NCI-H146 (cell line): ENCODE measurements at places on chromosomes 11 and 22.

GRCh38 chr11:78978831-78979230 is 404.2 kb upstream of the NARS2 start:
- DNase-seq, result no peak

DNA sequence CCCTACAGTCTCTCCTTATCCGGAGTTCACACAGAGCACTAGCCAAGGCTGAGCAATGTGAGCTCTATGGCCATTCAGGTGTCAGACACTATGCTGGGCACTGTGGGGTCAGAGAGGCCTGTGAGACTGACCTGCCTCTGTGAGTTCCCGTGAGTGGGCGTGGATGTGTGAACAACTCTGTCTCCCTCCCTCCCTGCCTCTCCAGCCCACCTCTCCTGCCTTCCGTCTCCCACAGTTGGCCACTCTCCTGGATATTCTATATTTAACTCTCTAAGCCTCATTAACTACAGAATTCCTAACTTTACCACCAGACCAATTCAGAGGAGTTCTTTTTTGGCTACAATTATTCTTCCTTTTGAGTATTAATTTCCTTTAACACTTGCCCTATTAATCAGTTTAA is 191.6 kb upstream of the NCAM1 start:
- no peak for DNase-seq

GRCh38 chr22:31637891-31638618 is 24.0 kb downstream of the PISD start:
- no peak for DNase-seq

GRCh38 chr11:118872403-118872821 is 11.3 kb upstream of the CXCR5 start:
- no peak for DNase-seq

GRCh38 chr11:45354976-45355705 is 69.0 kb upstream of the SYT13 start:
- peak; percentile 65 for DNase-seq

DNA sequence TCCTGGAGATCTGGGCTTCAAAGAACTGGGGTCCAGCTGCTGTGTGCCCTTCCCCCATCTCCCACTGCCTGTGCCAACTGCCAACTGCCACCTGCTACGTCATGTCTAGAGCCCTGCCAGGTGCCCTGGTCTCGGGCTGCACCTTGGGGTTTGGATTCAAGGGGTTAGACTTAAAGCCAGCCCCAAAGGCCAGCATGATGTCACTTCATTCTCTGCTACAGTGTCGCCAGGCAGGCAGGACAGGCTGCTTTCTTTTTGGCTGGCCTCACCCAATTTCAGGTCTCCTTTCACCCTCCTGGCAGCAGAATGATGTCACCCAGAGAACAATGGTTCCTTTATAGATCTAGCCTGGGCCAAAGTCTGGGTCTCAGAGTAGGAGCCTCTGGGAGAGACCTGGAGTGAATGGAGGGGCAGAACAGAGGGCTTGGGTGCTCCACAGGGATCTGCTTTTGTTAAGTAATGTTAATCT is 79.5 kb upstream of the CRYBB3 start:
- DNase-seq, result no peak

DNA sequence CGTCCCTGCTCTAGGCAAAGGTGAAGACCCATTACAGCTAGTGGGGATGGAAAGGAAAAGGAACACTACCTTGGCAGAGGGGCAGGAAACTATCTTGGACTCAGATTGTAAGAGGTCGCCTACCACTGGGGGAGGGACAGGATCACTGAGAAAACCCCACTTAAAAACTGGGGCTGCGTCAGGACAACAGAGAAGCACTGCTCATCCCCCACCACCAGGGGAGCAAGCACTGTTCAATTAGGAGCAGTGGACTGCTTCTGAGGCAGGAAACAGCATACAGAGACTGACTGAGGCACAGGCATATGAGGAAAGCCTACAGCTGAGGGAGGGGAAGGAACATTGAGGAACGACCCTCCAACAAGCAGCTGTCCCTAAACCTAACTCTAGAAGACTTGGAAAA is 20.8 kb upstream of the DLAT start:
- no peak for DNase-seq

GRCh38 chr11:120197251-120197891 is 13.5 kb upstream of the OAF start:
- no peak for DNase-seq

- no peak for DNase-seq
These were observed 6.1 kb downstream of the UCP3 start for GRCh38 chr11:74002832-74003231.

GRCh38 chr11:22624742-22625447 is 728 bp downstream of the FANCF start:
- DNase-seq, result peak; percentile 82

GRCh38 chr11:69312453-69313404 is 18.8 kb downstream of the MYEOV start:
- no peak for DNase-seq

- DNase-seq, result peak; percentile 92
These were observed 10.4 kb downstream of the NHERF4 start for GRCh38 chr11:119195680-119196079.

GRCh38 chr11:47308050-47308823 is 38.3 kb downstream of the MADD start:
- no peak for DNase-seq

DNA sequence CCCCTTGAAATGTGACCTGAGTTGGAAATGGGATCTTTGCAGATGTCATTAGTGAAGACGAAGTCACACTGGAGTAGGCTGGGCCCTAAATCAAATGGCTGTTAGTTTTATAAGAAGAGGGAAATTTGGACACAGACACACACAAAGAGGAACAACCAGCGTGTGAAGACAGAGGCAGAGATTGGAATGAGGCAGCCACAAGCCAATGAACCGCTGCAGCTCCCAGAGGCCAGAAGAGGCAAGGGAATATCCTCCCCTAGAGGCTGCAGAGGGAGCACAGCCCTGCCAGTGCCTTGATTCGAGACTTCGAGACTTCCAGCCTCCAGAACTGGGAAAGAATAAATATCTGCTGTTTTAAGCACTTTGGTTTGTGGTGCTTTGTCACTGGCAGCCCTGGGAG is 484.5 kb downstream of the MN1 start:
- DNase-seq, result no peak

DNA sequence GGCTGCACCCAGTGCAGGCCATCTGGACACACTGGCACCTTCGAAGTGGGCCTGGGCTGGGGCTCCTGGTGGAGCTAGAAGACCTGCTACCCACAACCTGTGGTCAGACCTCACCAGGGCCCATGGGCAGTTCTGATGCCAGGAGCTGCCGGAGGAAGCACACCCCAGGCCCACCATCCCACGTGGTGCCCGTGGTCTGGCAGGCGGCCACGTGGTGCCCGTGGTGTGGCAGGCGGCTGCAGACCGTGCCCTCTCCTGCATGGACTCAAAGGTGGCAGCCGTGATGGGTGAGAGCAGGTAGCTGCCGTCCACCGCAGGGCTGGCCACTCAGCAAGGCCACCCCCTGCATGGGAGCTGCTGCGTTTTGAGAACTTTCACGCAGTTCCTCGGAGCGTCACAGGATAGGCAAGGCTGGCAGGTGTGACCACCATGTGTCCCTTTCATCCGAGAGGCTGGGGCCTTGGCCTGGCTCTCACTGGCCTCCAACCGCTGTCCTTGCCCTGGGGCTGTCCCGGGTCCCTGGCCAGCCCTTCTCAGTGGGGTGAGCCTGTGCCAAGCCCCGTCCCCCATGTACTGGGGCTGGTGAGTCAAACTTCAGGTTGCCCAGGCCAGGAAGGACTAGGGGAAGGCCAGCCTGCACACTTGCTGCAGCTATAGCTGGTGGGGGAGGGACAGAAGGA is 3.9 kb upstream of the IL17REL start:
- DNase-seq, result no peak

GRCh38 chr11:47413908-47414684 is 5.7 kb downstream of the SLC39A13 start:
- no peak for DNase-seq

GRCh38 chr11:34869425-34869824 is 46.8 kb downstream of the APIP start:
- peak; percentile 66 for DNase-seq

DNA sequence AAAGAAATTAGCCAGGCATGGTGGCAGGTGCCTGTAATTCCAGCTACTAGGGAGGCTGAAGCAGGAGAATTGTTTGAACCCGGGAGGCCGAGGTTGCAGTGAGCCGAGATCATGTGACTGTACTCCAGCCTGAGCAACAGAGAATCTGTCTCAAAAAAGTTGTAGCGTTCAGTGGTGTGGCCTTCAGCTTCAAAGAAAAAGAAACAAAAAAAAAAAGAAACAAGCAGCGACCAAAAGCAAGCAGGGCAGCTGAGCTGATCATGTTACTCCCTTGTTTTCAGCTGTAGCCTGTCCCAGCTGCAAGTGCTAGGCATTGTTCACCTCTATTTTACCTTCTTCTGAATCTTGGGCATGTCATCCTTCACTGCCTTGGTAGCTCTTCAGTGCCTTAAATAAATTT is 37.0 kb downstream of the SFI1 start:
- DNase-seq, result no peak

DNA sequence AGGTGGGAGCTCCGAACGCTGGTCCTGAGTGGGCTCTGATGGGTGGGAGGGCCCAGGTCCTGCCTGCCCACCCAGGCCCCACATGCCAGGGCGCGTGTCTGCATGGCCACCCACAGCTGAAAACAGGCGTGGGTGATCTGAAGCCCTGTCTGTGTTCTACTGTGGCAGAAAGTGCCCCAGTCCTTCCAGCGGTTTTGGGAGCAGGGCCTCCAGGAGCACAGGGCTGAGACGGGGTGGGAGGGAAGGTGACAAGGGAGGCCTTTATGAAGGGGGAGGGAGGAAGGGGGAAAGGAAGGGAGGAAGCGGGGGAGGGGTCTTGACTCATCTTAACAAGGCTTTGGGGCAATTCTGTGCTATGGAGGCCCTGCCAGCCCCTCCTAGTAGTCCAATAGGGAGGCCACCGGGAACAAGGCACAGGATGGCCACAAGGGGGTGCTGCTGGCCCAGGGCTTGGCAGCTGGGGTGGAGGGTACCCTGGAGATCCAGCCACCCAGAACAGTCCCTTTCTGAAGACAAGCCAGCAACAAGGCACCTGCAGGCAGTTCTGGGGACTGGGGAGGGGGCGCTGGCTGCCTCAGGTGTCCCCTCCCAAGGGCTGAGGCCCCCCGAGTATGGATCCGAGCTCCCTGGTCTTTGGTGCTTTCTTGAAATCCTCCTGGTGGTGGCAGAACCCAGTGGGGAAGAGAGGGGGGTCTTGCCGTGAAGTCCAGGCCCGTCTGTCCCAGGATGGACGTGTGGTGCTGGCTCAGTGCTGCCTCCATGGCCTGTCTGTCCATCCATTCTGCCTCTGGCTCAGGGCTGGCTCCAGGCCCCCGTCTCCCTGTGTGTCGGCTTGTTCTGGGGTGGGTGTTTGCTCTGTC is 6.3 kb upstream of the FADS3 start:
- DNase-seq, result peak; percentile 62

DNA sequence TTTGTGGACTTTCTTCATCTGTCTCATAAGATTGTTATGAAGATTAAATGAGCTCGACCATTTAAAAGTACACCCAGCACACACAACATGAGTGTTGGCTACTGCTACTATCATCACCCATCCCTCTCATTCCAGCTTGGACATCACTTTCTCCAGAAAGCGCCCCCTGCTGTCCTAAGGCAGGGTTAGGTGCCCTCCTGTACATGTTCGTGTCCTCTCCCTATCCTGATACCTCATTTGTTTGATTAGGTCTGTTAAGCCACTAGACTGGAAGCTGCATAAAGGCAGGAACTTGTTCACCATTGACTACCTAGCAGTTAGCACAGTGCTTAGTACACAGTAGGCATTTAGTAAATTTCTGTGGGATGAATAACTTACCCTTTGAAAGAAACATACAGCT is 85.5 kb downstream of the ENTHD1 start:
- DNase-seq, result peak; percentile 4

- DNase-seq, result peak; percentile 22
These were observed 2.0 kb upstream of the CASTOR1 start for GRCh38 chr22:30291058-30291892.

DNA sequence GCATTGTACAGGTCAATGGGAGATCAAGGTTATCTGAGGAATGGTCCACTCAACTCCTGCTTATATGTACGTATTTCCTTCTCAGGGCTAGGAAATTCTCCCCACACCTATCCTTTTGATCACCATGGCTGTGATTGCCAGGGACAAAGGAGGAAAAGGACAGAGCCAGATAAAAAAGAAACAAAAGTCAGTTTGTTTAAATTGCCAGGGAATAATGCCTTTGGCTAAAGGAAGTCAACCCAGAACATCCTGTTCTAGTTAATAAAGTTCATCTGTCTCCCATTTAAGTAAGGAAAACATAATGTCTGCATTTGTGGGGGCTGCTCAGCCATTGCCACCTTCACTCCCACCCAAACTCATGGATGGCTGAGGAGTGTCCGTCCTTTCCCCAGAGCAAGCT is 124.7 kb downstream of the ME3 start:
- DNase-seq, result no peak

DNA sequence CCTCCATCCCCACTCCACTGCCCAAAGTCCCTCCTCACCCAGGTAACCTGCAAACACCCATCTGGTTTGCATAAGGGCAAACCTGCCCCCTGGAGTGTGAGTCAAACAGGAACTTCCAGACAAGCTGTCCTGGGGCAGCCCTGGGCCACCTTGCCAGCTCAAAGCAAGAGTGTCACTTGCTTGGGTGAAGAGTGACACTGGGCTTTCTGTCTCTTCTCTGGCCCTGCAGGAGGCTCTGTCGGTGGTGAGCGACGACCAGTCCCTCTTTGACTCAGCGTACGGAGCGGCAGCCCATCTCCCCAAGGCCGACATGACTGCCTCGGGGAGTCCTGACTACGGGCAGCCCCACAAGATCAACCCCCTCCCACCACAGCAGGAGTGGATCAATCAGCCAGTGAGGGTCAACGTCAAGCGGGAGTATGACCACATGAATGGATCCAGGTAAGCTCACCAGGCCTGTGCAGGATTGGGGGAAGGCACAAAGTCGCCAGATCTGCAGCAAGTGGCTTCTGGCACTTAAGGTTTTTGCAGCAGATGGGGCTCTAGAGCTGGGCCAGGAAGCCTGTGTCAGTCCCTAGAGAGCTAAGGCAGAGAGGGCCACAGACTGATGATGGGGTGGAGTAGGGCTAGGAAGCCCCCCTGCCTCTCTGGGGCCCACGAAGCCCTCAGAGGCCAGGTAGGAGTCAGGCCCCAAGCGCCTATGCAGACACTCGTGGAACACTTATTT is 64.2 kb downstream of the FLI1 start:
- DNase-seq, result no peak

DNA sequence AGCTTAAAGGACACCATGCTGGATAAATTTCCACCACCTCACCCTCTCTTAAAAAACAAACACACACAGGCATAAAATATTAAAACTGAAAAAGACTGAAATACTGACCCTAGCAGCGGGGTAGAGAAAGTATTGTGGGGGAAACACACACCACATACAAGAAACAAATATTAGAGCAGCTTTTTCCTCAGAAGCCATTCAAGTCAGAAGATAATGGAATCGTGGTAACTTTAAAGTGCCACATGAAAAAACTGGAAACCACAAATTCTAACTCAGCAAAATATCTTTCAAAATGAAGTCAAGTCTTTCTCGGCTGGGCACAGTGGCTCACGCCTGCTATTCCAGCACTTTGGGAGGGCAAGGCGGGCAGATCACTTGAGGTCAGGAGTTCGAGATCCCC is 223.2 kb downstream of the DYNC2H1 start:
- no peak for DNase-seq
